Myocyte (in vitro differentiated cells): ENCODE measurements at places on chromosomes 5 and 9.

- no peak for DNase-seq
Measured at GRCh38 chr5:157108976-157109375, at the start of gene HAVCR2. Gene HAVCR2 (minus strand): TSS chr5:157109044. CDS start chr5:157108983, 61 bp downstream.

- DNase-seq, result no peak
Measured at GRCh38 chr9:89311346-89312221, 589 bp downstream of the CKS2 start.

DNA sequence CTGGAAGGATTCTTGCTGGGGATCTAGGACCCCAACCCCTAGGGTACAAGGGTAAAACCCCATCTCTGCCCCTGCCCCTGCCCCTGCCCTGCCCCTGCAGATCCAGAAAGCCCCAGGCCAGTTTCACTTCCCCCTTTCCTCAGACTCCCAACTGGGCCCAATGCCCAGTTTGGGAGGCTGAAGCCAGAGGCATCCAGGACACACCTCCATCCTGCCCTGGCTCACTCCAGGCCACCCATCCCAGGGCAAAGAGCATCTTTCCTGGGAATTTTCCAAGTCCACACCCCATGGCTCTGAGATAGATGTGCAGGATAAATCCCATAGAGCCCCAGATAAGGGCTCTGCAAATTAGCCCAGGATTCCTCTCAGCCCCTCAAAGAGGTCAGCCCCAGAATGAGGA, 17.4 kb downstream of the CNTFR start:
- DNase-seq, result no peak

GRCh38 chr9:127943731-127944144, 6.1 kb upstream of the DPM2 start:
- peak; percentile 90 for DNase-seq

DNA sequence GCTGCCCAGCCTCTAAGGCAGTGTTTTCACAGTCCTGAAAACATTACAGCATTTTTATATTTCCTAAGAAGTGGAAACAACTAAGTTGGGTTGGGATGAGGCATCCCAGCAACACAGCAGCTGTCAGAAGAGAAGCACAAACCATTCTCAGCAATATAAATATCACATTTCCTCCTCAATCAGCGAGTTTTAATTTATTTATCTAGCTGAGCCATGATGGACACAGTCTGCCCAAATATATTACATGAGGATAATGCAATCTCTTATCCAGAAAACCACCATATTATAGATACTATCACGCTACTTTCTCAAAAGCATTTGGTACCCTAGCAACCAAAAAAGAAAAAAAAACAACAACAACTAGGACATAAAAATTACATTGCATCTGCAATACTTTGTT, 158.5 kb downstream of the FSTL4 start:
- no peak for DNase-seq

DNA sequence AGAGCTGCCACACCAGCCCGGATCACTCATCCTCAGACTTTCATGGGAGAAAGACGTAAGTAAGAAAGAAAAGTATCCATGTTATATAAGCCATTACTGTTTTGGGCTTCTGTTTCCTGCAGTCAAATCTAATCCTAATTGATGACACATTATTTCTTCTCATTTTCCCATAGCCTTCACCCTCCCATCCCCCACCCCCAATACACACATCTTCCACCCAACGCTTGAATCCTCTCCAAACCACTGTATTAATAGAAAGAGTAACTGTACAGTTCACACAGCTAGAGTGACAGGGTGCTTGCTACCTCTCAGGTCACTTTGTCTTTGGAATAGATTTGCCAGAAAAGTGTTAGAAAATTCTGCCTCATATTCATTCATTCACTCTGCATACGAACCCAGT, 69.3 kb upstream of the IL17B start:
- no peak for DNase-seq

GRCh38 chr9:123775289-123776284, 154.3 kb downstream of the DENND1A start:
- DNase-seq, result no peak

- no peak for DNase-seq
Measured at GRCh38 chr5:150211156-150212030, 21.5 kb downstream of the SLC6A7 start.

DNA sequence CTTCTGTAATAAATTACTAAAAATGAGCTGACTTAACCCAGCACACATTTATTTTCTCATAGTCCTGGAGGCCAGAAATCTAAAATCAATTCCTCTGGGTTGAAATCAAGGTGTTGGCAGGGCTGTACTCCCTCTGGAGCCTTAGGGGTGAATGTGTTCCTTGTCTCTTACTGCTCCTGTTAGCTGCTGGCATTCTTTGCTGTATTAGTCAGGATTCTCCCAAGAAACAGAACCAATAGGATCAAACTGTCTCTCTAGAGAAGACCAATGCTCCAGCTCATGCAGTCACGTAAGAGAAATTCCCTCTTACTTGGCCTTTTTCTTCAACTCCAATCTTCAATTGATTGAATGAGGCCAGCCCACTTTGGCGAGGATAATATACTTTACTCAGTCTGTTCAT, 15.3 kb upstream of the CD180 start:
- no peak for DNase-seq

- no peak for DNase-seq
Measured at GRCh38 chr9:79014929-79015699, 556.7 kb upstream of the TLE4 start.

DNA sequence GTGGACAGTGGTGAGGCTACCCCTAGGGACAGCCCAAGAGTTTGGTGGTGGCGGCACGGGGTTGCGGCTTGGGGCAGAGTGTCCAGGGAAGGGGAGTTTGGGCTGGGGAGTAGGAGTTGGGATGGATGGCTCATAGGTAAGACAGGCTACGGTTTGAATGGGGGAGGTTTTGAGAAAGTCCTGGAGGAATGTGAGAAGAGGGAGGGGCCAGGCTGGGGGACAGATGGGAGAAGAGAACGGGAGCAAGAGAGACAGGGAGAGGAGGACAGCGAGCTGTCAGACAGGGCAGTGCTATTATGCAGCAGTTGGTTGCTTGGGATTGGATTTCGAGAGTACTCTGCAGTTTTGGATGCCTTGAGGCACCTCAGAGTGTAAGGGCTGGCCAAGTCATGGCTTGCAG, 24.5 kb downstream of the PSD2 start:
- DNase-seq, result no peak

DNA sequence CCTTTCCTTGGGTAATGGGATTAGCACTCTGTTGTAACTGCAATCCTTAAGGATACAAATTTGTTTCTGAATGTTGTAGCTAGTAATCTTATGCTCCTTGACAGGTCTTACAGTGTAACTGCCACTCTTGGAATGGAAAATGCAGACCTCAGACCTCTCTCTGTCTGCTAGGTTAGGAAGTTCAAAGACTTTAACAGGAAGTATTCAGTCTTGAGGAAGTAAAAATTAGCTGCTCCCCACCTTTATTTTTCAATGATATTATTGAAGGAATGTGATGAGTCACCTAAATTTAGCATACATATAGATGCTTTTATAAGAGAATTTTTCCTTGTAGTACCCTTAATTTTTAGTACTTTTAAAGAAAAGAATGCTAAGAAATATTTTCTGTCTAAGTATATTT, 71.5 kb downstream of the PAM start:
- DNase-seq, result no peak

DNA sequence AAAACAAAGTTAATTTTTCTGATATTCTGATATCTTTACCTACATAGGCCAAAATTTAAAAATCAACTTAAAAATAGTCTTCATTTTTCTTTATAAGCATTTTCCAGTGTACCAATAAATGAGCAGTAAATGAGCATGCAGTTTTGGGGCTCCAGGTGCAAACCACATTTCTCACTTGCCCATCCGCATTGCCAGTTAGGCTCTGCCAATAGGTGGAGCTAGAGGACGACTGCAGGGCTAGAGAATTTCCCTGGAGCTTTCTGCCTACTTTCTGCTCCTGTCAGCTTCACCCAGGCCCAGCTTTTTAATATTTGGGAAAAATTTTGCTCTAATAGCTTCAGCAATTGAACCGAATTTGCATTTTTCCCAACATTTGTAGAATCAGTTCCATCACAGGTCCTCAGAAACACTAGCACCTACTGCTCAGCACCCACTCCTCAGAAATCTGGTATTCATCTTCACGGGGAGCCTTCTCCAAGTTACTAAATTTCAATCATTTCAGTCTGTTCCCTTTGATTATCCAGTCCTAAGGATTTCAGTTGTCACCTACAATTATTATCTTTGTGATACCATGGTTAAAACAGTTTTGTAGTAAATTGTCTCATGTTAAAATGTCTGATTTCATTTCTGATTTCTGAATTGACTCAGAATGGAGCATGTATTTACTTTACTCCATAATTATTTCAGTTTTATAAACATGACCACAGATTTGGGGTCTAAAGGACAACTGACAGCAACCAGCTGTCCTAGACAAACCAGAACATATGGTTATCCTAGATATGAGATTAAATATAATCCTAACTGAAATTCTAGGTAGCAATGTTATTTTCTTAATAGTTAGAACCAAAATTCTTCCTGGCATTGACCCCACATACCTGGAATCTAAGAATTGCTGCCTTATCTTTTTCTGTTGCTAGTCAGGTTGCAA, 104.6 kb upstream of the FAM174A start:
- peak; percentile 80 for DNase-seq

DNA sequence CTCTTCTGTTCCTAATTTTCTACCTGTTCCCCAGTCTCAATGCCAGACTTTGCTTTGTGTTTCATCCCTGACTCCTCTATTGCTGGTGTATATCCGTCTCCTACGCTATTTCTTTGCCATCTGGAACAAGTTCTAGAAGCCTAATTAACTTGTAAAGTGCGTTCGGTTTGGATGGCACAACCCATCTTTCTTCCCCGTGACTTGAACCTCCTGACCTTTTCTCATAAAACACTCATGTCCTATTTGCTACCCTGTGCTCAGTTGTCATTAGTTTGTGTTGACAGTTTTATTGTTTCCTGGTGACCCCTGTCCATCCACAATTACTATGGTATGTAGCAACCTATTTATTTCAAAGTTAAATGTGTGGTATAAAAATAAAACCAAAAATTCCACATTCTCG, 323.5 kb downstream of the TLE4 start:
- no peak for DNase-seq

GRCh38 chr5:40675396-40676133, 4.2 kb upstream of the PTGER4 start:
- DNase-seq, result no peak

DNA sequence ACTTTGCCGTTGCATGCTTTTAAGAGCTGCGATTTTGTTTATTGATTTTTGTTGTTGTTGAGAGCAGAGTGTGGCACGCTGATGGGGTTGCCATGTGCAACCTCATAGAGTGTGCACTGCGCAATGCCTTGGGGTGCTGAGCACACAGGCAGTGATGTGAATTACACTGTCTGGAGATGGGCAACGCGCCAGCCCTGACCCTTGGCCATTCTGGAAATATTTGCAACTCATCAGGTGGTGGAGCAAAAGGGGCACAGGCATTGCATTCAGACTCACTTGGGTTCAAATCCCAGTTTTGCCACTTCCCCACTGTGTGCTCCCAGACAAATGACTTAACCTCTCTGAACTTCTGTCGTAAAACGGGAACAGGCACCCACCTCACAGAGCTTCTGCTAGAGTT, 25.6 kb downstream of the DUSP1 start:
- DNase-seq, result no peak

DNA sequence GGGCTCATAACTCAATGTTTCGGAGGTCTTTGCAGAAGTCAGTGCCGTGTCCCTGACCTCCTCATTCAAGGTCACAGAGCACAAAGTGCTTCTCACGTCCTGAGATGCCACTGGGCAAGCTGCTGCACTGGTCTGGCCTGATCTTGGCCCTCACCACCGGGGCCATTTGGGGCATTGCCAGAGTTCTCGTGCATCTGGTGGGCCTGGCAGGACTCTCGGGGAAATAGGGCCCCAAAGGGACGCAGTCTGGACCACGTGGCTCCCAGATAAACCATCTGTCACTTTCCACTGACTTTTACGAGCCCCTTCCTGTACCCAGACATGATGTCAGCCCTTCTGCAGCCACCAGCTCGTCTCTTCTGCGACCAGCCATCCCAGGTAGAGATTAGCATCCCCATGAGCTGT, 54.8 kb downstream of the HRH2 start:
- DNase-seq, result no peak

DNA sequence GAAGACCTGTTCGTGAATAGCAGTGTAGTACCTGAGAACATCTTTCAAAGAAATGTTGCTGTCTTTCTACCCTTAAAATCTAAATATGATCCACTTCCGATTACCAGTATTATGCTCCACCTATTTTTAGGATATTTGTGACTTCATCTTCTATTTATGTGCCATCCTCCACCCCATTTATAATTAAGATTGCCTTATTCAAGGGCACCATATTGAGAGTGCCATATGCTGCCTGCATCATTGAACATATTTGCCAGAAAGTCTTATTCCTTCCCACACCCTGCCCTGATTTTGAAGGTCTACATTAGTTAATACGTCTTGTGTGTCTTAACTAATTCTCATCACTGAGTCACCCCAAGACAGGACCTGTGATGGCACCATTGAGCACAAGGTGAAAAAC, 1076.7 kb downstream of the CDH12 start:
- no peak for DNase-seq

DNA sequence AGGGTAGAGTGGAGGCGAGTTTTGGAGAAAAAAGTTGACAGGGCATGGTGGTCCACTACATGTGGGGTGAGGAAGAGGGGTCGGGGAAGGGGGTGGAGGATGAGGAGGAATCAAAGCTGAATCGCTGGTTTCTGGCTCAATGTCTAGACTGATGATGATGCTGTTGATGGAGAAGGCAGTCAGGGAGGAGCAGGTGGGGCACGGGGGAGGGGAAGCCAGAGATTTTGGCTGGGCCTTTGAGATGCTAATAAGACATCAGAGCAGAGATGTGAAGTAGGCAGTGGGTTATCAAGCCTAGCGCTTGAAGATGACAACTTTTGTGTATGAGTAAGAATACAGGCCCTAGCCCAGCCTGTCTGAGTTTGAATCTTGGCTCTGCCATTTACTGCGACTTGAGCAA, 32.4 kb upstream of the TTC23L start:
- no peak for DNase-seq

- DNase-seq, result peak; percentile 81
Measured at GRCh38 chr9:120383999-120384924, 195.7 kb downstream of the CDK5RAP2 start.
